ENCODE measurements at places on chromosomes 3 and 15.

DNA sequence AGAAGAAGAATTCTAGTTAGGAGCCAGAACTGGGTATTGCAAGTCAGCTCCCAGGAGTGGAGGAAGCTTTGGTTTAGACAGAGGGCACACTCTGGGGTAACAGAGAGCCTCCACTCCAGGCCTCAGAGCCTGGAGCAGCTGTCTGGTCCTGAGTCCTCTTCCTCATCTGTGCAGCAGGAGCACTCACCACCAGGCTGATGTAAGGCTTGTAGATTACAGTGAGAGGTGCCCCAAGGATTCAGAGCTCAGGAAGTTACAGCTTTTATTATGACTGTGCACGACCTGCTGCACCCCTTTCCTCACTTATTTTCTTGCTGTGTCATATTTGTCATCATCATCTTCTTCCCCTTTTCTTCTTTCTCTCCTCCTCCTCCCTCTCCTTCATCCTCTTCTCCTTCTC lies 210.4 kb downstream of the ATP10A start:
- DNase-seq, result peak; percentile 14

DNA sequence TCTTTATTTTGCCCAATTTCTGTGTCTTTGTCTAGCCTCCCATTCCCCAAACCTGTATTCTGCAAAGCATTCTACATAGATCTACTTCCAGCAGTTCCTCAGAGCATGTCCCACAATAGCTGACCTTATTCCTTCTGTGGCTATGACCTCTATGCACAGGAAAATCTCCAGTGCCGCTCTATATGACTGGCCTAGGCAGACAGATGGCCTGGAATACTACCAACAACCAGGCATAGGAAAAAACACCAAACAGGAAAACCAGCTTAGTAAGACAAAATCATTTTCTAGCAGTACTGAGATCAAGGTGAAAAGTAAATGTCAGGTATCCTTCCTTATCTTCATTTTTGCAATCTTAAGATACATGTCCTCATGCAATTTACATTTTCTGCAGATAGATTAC lies 1115.0 kb downstream of the IGSF11 start:
- no peak for DNase-seq

DNA sequence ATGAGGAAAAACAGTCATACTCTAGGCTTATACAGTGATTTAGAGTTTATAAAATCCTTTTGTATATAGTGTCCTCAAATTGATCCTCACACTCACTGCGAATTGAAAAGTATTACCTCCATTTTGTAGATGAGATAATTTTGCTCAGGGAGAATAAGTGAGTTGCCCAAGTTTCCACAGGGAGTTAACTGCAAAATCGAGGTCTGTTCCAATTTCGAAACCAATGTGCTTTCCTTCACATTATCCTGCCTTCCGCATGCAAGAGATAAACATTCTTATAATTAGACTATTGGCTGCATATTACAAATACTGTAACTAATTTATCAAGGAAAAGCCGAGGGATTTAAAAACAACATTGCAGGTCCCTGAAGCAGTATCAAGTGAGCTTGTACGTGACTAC lies 667.0 kb downstream of the SQOR start:
- DNase-seq, result no peak

DNA sequence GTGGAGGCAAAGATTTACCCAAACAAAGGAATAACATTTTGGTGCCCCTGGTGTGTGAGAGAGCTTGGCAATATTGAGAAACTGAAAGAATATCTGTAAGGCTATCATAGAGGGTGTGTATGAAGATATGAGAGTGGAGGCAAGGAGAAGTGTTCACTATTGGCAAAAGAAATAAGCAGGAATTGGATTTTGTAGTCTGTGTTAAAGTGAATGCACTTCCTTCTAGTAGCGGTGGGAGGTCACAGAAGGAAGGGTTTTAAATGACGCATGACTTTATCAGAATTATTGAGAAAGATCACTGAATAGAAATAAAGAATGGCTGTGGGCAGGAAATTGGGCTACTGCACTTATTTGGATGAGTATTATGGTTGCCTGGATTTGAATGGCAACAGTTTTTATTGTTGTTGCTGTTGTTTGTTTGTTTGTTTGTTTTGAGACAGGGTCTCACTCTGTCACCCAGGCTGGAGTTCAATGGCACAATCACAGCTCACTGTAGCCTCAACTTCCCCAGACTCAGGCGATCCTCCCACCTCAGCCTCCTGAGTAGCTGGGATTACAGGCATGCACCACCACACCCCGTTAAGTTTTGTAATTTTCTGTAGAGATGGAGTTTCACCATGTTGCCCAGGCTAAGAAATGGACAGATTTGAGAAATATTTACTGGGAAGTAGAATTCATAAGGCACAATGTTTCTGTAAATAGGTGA lies 16.3 kb downstream of the MME start:
- DNase-seq, result no peak

DNA sequence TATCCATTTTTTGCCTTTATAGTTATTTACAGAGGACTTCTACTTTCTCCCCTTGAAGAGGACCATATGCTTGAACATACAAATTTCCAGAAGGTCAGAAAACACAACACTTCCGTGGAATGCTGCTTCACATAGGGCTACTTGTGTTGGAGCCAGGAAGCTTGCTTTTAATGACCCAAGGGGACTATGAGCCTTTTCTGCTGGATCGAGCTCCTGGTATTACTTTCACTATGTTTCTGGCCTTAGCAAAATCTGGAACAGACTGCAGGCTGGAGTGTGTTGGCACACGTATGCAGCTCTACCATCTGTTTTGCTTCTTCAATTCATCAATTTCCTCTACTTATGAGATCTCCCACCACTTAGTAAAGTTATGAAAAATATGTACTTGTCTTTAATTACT lies 69.3 kb upstream of the CBLB start:
- no peak for DNase-seq

DNA sequence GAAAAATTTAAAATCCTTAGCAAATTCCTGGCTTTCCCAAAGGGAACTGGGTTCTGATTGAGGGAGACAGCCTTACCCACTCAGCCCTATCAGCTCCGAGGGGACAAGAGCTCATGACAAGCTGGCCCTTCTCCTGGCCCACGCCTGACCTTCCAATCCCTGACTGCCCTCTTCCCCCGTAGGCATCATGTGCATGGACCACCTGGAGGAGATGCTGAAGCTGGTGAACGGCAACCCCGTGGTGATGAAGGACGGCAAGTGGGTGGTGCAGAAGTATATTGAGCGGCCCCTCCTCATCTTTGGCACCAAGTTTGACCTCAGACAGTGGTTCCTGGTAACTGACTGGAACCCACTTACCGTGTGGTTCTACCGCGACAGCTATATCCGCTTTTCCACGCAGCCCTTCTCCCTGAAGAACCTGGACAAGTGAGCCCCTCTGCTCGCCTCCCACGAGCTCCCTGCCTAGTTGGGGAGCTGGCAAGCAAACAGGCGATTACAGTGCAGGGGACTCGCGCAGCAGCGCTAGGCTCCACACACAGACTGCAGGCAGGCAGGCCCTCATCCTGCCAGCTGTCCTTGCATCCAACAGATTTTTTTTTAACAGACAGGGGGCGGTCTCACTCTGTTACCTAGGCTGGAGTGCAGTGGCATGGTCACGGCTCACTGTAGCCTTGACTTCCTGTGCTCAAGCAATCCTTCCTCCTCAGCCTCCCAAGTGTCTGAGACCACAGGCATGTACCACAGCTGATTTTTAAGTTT lies 16.8 kb downstream of the RPUSD3 start:
- DNase-seq, result peak; percentile 69

GRCh38 chr3:43335799-43336198 lies 49.5 kb downstream of the SNRK start:
- DNase-seq, result no peak

GRCh38 chr3:64019271-64019670 lies 4.0 kb downstream of the PSMD6 start:
- DNase-seq, result peak; percentile 6

DNA sequence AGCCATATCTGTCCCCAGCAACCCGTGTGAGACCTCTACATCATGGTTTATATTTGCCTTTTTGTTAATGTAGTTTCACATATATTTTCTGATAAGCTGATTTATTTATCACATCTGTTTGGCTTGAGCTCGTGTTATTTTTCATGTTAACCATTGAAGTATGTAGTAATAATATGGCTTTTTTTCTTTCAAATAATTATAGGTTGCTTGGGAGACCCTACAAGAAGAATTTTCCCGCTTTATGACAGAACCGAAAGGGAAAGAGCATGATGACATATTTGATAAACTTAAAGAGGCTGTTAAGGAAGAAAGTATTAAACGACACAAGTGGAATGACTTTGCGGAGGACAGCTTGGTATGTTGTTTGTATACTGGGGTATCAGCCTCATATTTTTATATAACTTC lies 63.9 kb downstream of the OPA1 start:
- no peak for DNase-seq

DNA sequence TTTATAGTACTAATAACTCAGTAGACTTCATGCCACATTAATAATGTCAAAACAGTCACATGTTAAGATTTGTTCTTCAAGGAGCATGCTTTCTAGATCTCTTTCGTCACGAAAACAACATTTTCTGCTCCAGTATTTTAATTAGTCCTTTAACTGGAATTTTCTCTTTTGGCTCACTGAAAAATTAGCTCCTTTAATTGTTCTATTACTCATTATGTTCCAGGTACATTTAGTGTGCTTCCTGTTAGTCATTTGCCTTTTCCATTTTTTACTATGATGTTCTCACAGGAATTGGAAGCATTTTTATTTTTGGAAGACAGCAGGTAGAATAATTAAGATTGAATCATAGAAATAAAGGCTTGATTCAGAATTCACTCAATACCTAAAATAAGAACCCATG lies 111.2 kb downstream of the SLC9A9 start:
- no peak for DNase-seq

- peak; percentile 14 for DNase-seq
These were observed 43.1 kb upstream of the LIMD1 start for GRCh38 chr3:45551214-45552010.

- DNase-seq, result peak; percentile 95
These were observed 44.9 kb downstream of the CPN2 start for GRCh38 chr3:194306109-194306686.

GRCh38 chr3:146895026-146895749 lies 290.0 kb upstream of the PLSCR5 start:
- no peak for DNase-seq

DNA sequence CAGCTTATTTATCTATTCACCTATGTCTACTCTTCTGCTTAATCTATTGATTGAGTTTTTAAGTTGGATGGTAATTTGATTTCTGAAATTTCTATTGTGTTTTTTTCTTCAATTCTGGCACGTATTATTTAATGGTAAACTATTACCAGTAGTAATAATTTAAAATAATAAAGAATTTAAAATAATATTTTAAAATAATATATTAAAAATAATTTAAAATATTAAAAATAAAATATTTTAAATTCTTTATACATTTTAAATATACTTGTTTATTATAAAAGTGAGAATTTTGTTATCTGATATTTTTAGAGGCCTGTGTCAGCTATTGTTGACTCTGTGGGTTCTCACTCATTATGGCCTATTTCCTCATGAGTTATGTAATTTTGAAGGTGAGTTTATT lies 100.7 kb upstream of the SPATA16 start:
- no peak for DNase-seq

- DNase-seq, result no peak
These were observed 46.8 kb upstream of the POMGNT2 start for GRCh38 chr3:43152649-43153048.

DNA sequence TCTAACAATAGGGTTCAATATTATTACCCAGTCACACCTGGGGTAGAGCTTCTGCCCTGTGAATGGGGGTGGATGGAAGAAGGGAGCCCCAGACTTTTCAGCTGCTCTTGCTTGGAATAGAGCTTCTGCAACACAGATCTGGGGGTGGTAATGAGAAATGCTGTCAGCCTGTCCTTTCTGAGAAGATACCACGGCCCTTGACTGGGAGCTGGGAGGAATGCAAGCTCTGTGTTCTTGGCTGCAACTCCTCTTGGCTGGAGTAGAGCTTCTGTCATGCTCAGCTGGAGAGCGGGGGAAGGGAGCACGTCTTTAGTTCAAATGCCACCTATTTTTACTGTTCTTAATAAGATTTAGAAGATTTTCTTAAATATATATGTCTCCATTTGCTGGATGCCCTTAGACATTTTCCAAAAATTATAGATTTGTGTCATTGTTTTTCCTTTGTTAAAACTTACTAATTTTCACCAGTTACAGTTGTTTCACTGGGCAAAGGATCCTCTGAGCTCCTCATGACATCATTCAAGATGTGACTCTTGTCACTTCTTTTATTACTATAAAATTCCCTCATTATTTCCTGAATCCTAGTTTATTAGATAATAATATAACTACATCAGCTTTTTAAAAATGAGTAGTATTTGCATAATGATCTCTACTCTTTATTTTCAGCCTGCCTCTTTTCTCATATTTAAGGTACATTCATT lies 180.0 kb upstream of the TGFBR2 start:
- DNase-seq, result no peak

DNA sequence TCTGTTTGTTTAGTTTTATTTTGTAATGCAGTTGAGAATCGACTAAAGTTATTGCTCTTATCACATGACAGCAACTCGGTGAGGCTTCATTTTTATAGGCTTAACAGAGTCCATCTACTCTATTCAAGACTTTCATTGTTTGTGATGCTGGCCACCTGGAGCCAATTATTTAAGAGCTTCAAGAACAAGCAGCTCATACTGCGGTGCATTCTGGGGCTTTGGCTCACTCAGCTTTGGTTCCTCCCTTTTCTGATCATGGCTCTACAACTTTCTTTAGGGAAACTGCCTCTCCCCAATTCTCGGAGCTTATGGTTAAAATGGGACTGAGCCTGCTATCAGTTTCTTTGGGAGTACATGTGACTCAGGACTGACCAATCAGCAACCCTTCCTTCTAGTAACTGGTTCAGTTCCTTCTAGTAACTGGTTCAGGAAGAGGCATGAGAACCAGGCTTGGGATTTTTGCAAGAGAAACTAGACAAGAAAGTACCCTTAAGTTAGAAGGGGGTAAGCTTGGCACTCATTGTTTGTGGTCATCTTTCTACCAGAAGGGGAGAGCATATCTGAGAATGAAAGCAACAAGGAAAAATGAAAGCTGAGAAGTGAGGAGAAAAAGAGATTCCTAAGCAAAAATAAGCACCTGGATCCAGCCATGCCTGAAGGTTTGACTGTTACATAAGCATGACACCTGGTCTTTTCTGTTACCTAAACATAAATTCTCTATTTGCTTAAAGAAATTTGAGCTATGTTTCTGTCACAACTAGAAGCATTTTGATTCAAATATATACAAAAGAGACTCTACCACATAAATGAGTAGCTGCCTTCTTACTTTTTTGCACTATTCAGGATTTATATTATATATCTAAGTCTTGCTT lies 24.1 kb upstream of the ARHGEF3 start:
- DNase-seq, result no peak

DNA sequence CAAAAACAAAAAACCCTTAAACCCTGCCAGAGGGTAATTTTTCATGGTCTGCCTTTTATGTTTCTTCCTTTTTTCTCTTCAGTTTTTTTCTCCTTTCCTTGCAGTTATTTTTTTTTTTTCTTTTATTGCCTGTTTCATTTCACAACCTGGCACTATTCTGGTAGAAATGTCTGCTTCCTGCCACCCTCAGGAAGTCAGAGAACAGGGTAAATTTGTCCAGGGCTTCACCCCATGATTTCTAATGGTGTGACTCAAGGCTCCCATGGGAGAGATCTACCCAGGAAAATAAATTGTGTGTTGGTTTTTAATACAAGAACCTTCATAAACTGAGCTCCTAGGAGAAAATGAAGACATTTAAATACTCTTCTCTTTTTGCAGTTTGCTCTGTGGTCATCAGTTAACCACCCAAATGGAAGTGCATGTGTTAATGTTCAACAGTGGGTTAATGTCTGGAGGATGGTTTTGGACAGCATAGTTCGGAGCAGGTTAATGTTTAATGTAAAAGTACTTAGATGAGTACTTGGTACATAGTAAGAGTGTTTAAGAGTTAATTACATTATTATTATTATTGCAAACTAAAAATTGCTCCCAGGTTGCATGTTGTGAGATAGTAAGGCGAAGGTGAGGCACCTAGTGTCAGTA lies 45.9 kb downstream of the CGNL1 start:
- DNase-seq, result peak; percentile 83

- no peak for DNase-seq
These were observed 213.6 kb downstream of the FEZF2 start for GRCh38 chr3:62159709-62160092.
